CD4-positive, alpha-beta memory T cell (primary cell): ENCODE measurements at places on chromosomes 2 and 18. TPM values are rescaled to one million over a fixed set of nuclear protein-coding genes. Genes with fewer than 3 reads are reported as not detected.

The DSC3 gene
- polyA plus RNA-seq = not detected

The TFPI gene
- not detected for polyA plus RNA-seq

The TXNDC2 gene
- not detected for polyA plus RNA-seq

The MYO3B gene
- not detected for polyA plus RNA-seq

The RESP18 gene
- not detected for polyA plus RNA-seq

The POTEJ gene
- not detected for polyA plus RNA-seq

The ASNSD1 gene
- polyA plus RNA-seq = 62.2 TPM

The BOLL gene
- not detected for polyA plus RNA-seq

The MALL gene
- not detected for polyA plus RNA-seq

- peaks cover 25% of the 10 kb centered on the region for H3K4me1 ChIP-seq
- H3K27ac ChIP-seq = no peak overlapping the region
- no peaks in the 10 kb centered on the region for H3K36me3 ChIP-seq
These were observed 7.6 kb downstream of the TBR1 start for GRCh38 chr2:161423421-161424393.

- H3K27me3 ChIP-seq = no peaks in the 10 kb centered on the region
- H3K27ac ChIP-seq = no peak overlapping the region
- peaks cover 8% of the 10 kb centered on the region for H3K4me1 ChIP-seq
- no peak overlapping the region for H3K4me3 ChIP-seq
- no peak for DNase-seq
- no peaks in the 10 kb centered on the region for H3K36me3 ChIP-seq
These were observed 89.0 kb upstream of the PPP1CB start for GRCh38 chr2:28662468-28663181.

DNA sequence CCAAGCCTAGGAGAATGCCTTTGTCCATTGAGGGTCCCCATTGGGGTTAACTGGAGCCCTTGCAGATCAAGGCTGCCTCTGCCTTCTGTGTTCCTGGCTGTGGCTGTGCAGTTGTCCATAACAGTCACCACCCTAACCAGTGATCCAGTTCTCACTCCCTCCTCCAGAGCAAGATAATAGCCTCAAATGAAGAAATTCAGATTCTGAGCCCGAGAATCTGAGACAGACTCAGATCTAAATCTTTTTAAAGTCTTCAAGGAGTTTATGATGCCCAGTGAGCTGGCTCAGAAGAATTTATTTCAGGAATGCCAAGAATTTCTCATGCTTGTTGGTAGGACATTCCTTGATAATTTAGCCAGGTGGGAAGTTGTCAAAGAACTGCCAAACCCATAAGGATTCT, 44.3 kb upstream of the RAB6C start:
- no peak for DNase-seq
- no peaks in the 10 kb centered on the region for H3K4me1 ChIP-seq
- no peaks in the 10 kb centered on the region for H3K27me3 ChIP-seq

- H3K36me3 ChIP-seq = peaks cover 28% of the 10 kb centered on the region
- H3K4me3 ChIP-seq = no peak overlapping the region
- H3K4me1 ChIP-seq = no peaks in the 10 kb centered on the region
- no peak overlapping the region for H3K27ac ChIP-seq
These were observed 6.2 kb upstream of the GPR75 start for GRCh38 chr2:53865962-53866361.

DNA sequence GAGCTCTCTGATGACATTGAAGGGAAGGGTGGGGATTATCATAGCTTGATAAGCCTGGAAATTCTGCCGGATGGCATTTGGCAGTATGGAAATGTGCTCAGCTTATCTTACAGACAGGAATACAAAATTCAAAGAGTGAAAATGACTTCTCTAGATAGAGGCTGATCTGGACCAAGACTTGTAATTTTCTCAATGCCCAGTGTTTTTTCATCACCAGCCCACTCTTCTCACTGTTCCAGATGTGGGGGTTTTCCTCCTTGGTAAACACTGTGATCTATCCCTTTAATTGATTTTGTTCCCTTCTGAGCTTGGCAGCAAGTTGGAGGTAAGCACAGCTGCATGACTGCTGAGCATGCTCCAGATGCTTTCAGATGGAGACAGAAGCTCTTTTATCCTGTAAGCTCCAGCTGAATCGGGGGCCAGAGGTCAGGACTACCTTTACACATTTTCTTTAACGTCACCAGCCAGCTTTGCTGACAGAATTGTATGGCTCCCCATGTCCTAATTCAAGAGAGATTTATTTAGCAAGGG, 287.4 kb upstream of the TCF4 start:
- H3K4me3 ChIP-seq = no peak overlapping the region
- H3K4me1 ChIP-seq = no peaks in the 10 kb centered on the region
- H3K27ac ChIP-seq = no peak overlapping the region
- no peaks in the 10 kb centered on the region for H3K27me3 ChIP-seq
- H3K36me3 ChIP-seq = no peaks in the 10 kb centered on the region
- DNase-seq = no peak

GRCh38 chr18:40937386-40937785, 1017.6 kb upstream of the PIK3C3 start:
- no peak overlapping the region for H3K4me3 ChIP-seq
- H3K27me3 ChIP-seq = no peaks in the 10 kb centered on the region
- H3K27ac ChIP-seq = no peak overlapping the region
- H3K4me1 ChIP-seq = no peaks in the 10 kb centered on the region

DNA sequence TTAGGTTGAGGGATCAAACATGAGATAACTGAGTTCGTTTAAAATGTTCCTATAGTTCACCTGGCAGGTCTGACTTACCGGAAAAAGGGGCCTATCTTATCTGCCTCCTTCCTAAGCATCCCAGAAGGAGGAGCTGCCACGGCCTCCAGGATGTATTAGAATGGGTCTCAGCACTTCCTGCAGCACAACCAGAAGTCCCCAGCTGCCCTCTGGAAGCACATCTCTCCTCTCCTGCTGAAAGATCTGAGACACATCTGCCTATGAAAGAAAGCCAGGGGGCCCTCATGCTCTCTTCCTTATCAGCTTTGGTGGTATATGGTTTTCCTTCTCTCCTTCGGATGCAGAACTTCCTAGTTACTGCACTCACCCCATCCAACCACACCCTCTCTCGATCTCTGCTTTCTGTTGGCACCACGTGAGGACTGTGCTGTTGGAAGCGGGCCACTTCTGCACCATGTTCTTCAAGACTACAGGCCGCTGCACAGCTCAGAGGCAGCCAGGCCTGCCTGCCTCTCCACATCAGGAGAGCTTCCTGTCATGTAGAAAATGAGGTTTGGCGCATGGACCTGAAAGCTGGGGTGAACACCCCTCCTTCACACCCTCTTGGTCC, 6.5 kb downstream of the IGFBP5 start:
- peaks cover 4% of the 10 kb centered on the region for H3K27me3 ChIP-seq
- H3K4me3 ChIP-seq = no peak overlapping the region
- H3K36me3 ChIP-seq = no peaks in the 10 kb centered on the region

GRCh38 chr18:41073372-41073954, 881.6 kb upstream of the PIK3C3 start:
- no peaks in the 10 kb centered on the region for H3K27me3 ChIP-seq
- H3K4me1 ChIP-seq = no peaks in the 10 kb centered on the region
- no peak overlapping the region for H3K4me3 ChIP-seq

DNA sequence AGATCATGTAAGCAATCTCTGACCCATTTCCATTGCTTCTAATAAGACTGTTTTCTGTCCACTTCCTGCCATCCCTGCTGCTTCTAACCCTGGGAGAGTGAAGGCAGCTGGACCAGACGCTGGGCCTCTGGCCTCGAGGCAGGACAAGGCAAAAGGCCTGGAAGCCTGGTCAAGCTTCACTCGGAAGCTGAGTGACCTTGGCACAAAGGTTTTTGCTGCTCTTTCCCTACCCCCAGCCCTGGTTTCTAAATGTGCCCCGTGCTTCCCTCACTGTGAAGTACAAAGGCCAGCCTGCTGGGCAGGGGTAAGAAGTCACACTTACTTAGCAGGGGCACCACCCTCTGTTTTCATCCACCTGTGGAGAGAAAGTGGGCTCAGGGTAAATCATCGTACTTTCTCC, 195.0 kb downstream of the TNS1 start:
- H3K4me3 ChIP-seq = no peak overlapping the region
- no peaks in the 10 kb centered on the region for H3K36me3 ChIP-seq
- no peak overlapping the region for H3K27ac ChIP-seq
- no peaks in the 10 kb centered on the region for H3K27me3 ChIP-seq
- no peaks in the 10 kb centered on the region for H3K4me1 ChIP-seq

DNA sequence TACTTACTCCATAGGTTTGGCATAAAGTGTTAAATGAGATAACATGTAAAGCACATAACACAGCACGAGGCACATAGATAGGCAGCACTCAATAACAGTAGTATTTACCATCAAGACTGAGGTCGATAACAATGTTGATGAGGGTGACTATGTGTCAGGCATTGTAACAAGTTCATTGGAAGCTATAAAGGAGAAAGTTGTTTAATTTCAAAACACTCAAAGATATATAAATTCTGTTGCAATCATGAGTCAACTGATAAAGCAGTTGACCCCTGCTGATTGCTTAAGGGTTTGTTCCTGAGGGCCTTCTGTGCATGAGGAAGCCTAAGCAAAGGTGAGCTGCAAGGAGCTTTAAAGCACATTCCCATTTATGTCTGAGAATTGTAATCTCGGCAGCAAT, 760.5 kb downstream of the SATB2 start:
- no peak for DNase-seq
- H3K27ac ChIP-seq = no peak overlapping the region
- no peaks in the 10 kb centered on the region for H3K27me3 ChIP-seq

- H3K4me3 ChIP-seq = no peak overlapping the region
- H3K27me3 ChIP-seq = no peaks in the 10 kb centered on the region
- DNase-seq = no peak
- H3K36me3 ChIP-seq = no peaks in the 10 kb centered on the region
These were observed 87.7 kb upstream of the TGFA start for GRCh38 chr2:70641263-70641784.

GRCh38 chr18:24968238-24968775, 383.7 kb downstream of the ZNF521 start:
- H3K36me3 ChIP-seq = no peaks in the 10 kb centered on the region
- no peak overlapping the region for H3K4me3 ChIP-seq
- H3K4me1 ChIP-seq = no peaks in the 10 kb centered on the region
- no peaks in the 10 kb centered on the region for H3K27me3 ChIP-seq
- no peak for DNase-seq

DNA sequence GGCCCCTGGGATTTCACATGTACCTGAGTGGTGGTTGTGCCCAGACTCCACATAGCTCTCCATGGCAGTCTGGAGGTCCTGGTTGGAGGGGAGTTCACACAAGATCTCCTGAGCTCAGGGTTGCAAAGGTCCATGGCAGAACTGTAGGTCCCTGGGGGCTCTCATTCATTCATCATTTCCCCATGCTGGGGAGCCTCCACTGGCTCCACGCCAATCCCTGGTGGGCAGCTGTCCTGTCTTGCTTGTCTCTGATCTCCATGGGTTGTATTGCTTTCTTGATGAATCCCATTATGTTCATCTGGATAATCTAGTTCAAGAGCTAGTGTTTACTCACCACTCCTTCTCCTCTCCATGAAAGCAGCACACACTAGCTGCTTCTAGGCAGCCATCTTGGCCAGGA, 42.4 kb downstream of the ZSWIM2 start:
- no peak overlapping the region for H3K4me3 ChIP-seq
- no peaks in the 10 kb centered on the region for H3K36me3 ChIP-seq
- no peaks in the 10 kb centered on the region for H3K27me3 ChIP-seq

DNA sequence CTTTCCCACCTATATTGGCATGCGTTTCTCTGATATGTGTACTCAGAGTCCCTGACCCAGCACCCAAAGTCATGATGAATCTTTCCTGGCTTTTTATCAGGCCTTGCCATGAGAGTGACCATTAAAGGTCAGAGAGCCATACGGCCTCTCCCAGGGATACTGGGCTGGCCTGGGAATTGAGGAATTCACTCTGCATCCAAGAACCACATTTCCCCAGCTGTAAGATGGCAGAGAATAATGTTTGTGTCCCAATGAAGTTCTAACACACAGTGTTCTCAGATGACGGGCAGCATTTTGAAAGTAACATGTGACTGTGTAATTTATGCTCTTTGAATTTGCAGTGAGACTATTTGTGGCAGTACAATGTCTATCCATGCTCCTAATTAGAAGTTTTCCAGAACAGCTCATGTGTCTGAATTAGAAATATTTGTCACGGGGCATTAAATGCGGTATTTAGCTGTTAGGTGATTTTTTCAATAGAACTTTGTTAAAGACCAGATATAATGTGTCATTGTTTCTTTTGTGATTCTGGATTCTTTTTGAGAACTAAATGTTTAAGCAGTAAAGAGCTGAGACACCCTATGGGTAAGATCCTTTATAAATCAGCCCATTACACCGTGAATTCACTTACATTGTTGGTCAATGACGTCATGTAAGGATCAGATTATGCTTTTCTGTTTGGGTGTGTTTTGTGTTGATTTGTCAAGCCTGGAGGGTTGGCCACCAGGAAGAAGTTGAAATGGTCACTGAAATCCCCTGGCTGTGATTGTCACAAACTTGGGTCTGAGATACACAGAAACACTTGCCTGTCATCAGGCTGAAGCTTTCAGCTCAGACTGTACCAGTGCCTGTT, 7.3 kb upstream of the SLC3A1 start:
- H3K4me1 ChIP-seq = no peaks in the 10 kb centered on the region
- no peak overlapping the region for H3K27ac ChIP-seq
- no peaks in the 10 kb centered on the region for H3K27me3 ChIP-seq
- no peak for DNase-seq
- H3K36me3 ChIP-seq = no peaks in the 10 kb centered on the region

DNA sequence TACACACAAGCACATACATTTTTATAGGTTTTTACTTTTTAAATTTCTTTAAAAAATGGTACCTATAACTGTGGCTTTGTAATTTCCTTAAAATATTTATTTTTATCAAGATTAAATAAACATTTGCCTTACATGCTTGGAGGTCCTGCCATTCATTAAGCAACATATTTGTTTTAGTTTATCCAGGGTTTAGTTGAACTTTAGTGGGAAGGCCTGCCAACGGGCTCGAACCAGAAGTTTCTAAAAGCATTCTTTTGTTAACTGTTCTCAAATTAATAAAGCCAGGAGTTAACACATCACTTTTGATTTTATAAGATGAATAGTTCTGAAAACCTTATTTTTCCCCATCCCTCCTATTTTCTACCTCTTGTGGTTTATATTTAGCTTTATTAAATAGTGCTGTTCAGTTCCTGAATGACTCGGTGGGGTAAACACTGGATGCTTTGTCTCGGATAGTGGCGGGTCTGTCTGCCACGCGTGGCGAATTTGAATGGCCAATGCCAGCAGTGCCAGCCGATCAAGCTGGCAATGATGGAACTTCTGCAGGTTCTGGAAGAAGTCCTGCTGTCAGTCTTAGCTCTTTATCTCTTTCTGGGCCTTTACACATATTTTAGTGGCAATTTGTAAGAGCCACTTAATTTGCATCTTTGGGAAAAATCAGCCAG, 32.2 kb downstream of the SH3YL1 start:
- no peak overlapping the region for H3K27ac ChIP-seq
- no peaks in the 10 kb centered on the region for H3K27me3 ChIP-seq
- H3K36me3 ChIP-seq = peaks cover 20% of the 10 kb centered on the region
- no peaks in the 10 kb centered on the region for H3K4me1 ChIP-seq

GRCh38 chr18:49663899-49664890, 102.3 kb downstream of the LIPG start:
- no peak overlapping the region for H3K4me3 ChIP-seq
- H3K36me3 ChIP-seq = no peaks in the 10 kb centered on the region
- no peak overlapping the region for H3K27ac ChIP-seq
- H3K4me1 ChIP-seq = no peaks in the 10 kb centered on the region
